ENCODE measurements at places on chromosomes 1 and 21. TPM values are rescaled to one million over a fixed set of nuclear protein-coding genes. Genes with fewer than 3 reads are reported as not detected.

DNA sequence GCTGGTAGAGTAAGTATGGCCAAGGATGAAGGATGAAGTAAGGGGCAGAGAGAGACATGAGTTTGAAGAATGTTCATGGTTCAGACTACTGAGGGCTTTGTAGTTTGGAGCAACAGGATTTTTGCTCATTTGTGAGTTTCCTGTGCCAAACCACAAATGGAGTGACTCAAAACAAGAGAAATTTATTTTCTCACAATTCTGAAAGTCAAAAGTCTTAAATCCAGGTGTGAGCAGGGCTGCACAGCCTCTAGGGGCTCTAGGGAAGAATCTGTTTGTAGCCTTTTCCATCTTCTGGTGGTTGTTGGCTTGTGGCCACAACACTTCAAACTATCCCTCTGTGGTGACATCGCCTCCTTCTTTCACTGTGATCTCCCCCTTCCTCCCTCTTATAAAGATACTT, 58.9 kb downstream of the RHOU start:
- no peaks in the 10 kb centered on the region for H3K36me3 ChIP-seq
- no peak overlapping the region for H3K27ac ChIP-seq

GRCh38 chr1:95122151-95122697, 5.1 kb downstream of the TLCD4 start:
- no peak overlapping the region for H3K4me3 ChIP-seq
- no peak for DNase-seq
- H3K36me3 ChIP-seq: no peaks in the 10 kb centered on the region
- no peaks in the 10 kb centered on the region for H3K27me3 ChIP-seq

DNA sequence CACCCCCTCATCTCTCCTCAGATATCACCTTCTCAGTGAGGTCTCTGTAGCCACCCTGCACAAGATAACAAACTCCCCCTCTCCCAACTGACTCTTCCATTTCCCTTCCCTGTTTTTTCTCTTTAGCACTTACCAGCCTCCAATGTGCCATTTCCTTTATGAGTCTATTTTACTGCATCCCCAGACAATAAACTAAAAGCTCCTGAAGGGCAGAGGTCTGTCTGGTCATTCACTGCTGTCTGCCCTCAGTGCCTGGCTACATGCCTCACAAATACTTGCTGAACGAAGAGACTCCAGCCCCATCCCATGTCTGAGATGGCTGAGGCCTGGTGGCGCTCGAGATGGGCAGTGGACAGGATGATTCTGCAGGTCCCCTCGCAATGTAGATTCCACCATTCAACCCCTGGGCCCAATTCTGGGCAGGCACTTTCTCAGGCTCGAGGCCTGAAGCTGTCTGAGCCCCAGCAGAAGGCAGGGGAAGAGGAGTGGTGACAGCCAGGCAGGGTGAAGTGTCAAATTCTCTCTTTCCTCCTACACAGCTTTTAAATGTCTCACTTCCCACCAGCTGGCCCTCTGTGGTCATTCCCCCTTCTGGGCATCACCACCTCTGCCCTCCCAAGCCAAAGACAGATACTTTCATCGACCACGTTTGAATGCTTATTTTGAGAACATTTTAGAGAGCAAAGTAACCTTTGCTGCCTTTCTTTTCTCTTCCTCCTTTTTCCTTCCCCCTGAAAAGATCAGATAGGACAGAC, 6.6 kb downstream of the LRRN2 start:
- H3K36me3 ChIP-seq: no peaks in the 10 kb centered on the region
- no peak for DNase-seq
- H3K27ac ChIP-seq: no peak overlapping the region
- no peak overlapping the region for H3K4me3 ChIP-seq

- no peak for DNase-seq
- no peaks in the 10 kb centered on the region for H3K4me1 ChIP-seq
- peak overlapping the region; percentile 74 for H3K27ac ChIP-seq
These were observed 1.2 kb upstream of the DENND1B start for GRCh38 chr1:197776351-197777105.

- no peaks in the 10 kb centered on the region for H3K36me3 ChIP-seq
- peak overlapping the region; percentile 99 for H3K27ac ChIP-seq
- no peak overlapping the region for H3K4me3 ChIP-seq
- peaks cover 4% of the 10 kb centered on the region for H3K4me1 ChIP-seq
- H3K27me3 ChIP-seq: no peaks in the 10 kb centered on the region
These were observed 35.0 kb upstream of the JAK1 start for GRCh38 chr1:65001231-65001792.

- H3K36me3 ChIP-seq: no peaks in the 10 kb centered on the region
- H3K4me1 ChIP-seq: no peaks in the 10 kb centered on the region
- no peaks in the 10 kb centered on the region for H3K27me3 ChIP-seq
- no peak overlapping the region for H3K4me3 ChIP-seq
- no peak overlapping the region for H3K27ac ChIP-seq
These were observed 3.8 kb upstream of the INKA2 start for GRCh38 chr1:111742938-111743549.

GRCh38 chr1:90562892-90563291, 154.2 kb downstream of the BARHL2 start:
- no peaks in the 10 kb centered on the region for H3K27me3 ChIP-seq
- H3K4me1 ChIP-seq: peaks cover 12% of the 10 kb centered on the region
- H3K4me3 ChIP-seq: no peak overlapping the region
- no peak for DNase-seq
- no peak overlapping the region for H3K27ac ChIP-seq

DNA sequence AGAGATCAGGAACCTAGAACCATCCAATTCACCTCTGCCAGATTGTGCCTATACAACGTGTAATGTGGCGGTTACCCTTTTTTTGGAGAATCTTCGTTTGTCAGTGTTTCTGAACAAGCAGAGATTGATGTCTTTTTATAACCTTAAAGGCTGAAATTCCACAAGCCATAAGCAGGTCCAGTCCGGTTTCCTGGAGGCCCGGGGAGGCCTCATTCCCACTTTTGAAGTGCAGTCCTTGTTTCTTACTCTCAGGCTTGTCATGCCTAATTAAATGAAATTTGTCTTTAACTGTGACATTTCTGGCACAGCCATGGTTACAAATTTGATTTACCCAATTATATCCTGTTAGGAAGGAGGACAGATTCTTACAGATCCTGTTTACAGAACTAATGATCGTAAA, 27.8 kb downstream of the ZNF362 start:
- no peak for DNase-seq
- no peak overlapping the region for H3K4me3 ChIP-seq
- no peaks in the 10 kb centered on the region for H3K4me1 ChIP-seq
- peak overlapping the region; percentile 32 for H3K27ac ChIP-seq
- H3K27me3 ChIP-seq: no peaks in the 10 kb centered on the region
- peaks cover 60% of the 10 kb centered on the region for H3K36me3 ChIP-seq

- no peak for DNase-seq
- no peaks in the 10 kb centered on the region for H3K36me3 ChIP-seq
- H3K4me1 ChIP-seq: no peaks in the 10 kb centered on the region
- H3K4me3 ChIP-seq: no peak overlapping the region
These were observed 13.8 kb downstream of the DSCAM start for GRCh38 chr21:40833184-40833583.

GRCh38 chr21:46597896-46598343, 7.0 kb downstream of the S100B start:
- no peaks in the 10 kb centered on the region for H3K36me3 ChIP-seq
- no peak for DNase-seq
- H3K4me3 ChIP-seq: no peak overlapping the region
- peaks cover 5% of the 10 kb centered on the region for H3K4me1 ChIP-seq
- no peak overlapping the region for H3K27ac ChIP-seq
- no peaks in the 10 kb centered on the region for H3K27me3 ChIP-seq

DNA sequence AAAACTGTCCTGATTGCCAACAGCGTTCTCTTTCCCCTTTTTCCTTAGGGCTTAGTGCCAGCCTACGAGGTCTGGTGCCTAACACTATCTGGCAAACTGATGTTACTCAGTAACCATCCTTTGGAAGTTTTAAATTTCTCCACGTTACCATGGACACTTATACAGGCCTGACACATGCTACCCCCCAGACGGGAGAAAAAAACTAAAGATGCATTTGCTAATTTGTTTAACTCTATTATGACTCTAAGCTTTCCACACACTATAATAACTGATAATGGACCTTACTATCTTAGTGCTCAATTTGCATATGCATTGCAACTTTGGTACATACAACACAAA, 36.8 kb downstream of the CLCA1 start:
- no peaks in the 10 kb centered on the region for H3K4me1 ChIP-seq
- no peaks in the 10 kb centered on the region for H3K36me3 ChIP-seq
- no peaks in the 10 kb centered on the region for H3K27me3 ChIP-seq
- no peak overlapping the region for H3K27ac ChIP-seq
- DNase-seq: no peak
- H3K4me3 ChIP-seq: no peak overlapping the region

- H3K4me3 ChIP-seq: no peak overlapping the region
- H3K4me1 ChIP-seq: no peaks in the 10 kb centered on the region
- DNase-seq: no peak
- H3K27ac ChIP-seq: no peak overlapping the region
- H3K36me3 ChIP-seq: no peaks in the 10 kb centered on the region
- H3K27me3 ChIP-seq: no peaks in the 10 kb centered on the region
These were observed 15.0 kb downstream of the DPT start for GRCh38 chr1:168714012-168714411.

GRCh38 chr1:48371598-48371997, 100.4 kb downstream of the SPATA6 start:
- no peak overlapping the region for H3K4me3 ChIP-seq
- no peak for DNase-seq
- H3K4me1 ChIP-seq: no peaks in the 10 kb centered on the region
- no peak overlapping the region for H3K27ac ChIP-seq
- peaks cover 24% of the 10 kb centered on the region for H3K36me3 ChIP-seq
- no peaks in the 10 kb centered on the region for H3K27me3 ChIP-seq

GRCh38 chr1:91026777-91027176, 4.9 kb upstream of the ZNF644 start:
- no peak overlapping the region for H3K27ac ChIP-seq
- no peak for DNase-seq
- peaks cover 4% of the 10 kb centered on the region for H3K4me1 ChIP-seq
- no peak overlapping the region for H3K4me3 ChIP-seq
- no peaks in the 10 kb centered on the region for H3K36me3 ChIP-seq
- H3K27me3 ChIP-seq: no peaks in the 10 kb centered on the region

- H3K36me3 ChIP-seq: no peaks in the 10 kb centered on the region
- no peaks in the 10 kb centered on the region for H3K27me3 ChIP-seq
- H3K27ac ChIP-seq: no peak overlapping the region
- no peak for DNase-seq
- no peak overlapping the region for H3K4me3 ChIP-seq
- H3K4me1 ChIP-seq: no peaks in the 10 kb centered on the region
These were observed 22.7 kb upstream of the LELP1 start for GRCh38 chr1:153180556-153180955.

DNA sequence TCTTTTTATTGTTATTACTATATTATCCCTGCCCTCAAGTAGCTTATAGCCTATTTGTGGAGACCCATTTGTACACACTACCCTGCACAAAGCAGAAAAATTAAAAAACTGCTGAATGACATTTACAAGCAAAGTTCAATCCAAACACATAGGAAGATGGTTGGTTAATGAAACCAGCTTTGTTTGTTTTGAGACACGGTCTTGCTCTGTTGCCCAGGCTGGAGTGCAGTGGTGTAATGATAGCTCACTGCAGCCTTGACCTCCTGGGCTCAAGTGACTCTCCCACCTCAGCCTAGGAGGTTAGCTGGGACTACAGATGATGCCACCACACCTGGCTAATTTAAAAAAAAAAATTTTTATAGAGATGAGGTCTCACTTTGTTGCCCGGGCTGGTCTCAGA, 31.6 kb downstream of the TGFB2 start:
- no peak overlapping the region for H3K27ac ChIP-seq
- H3K27me3 ChIP-seq: no peaks in the 10 kb centered on the region
- no peak overlapping the region for H3K4me3 ChIP-seq
- H3K4me1 ChIP-seq: no peaks in the 10 kb centered on the region
- no peaks in the 10 kb centered on the region for H3K36me3 ChIP-seq

DNA sequence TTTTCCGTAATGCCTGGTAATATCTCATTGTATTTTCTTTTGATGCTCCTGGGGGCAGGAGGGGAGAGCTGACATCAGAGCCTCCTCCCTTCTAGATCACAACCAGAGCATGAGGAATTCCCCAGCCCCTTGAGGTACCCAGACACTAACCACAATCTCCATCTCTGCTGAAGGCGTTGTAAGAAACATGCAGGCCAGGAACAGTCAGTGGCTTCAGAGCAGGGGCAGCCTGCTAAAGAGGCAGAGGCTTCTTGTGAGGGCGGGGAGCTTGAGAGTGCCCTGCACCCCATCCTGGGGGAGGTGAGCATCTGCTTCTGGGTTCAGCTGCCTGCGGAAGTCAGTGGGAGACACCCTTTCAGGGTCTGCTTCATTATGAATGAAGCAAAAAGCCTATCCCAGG, 19.0 kb downstream of the MAPKAPK2 start:
- H3K4me3 ChIP-seq: no peak overlapping the region
- no peak for DNase-seq
- no peaks in the 10 kb centered on the region for H3K36me3 ChIP-seq
- no peak overlapping the region for H3K27ac ChIP-seq

- H3K27ac ChIP-seq: no peak overlapping the region
- peak; percentile 44 for DNase-seq
- H3K36me3 ChIP-seq: no peaks in the 10 kb centered on the region
- H3K27me3 ChIP-seq: no peaks in the 10 kb centered on the region
These were observed 23.9 kb upstream of the CFAP126 start for GRCh38 chr1:161391611-161392010.

DNA sequence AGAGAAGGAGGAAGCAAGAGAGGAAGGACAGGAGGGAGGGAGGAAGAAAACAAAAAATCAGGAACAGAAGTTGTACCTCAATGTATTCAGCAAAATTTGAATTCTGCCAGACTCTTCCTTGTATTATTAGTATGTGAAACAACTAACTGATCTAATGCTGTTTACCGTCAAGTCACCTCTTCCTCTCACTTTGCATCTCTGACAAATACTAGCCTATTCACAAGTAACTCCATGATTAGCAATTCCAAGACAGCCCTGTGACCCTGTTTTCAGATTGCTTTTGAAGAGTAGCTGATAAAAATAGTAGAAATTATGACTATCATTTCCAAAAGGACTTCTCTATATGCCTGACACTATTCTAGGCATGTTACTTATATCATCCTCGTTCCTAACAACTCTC, 445.4 kb downstream of the NEGR1 start:
- no peak for DNase-seq
- H3K36me3 ChIP-seq: no peaks in the 10 kb centered on the region
- H3K4me3 ChIP-seq: no peak overlapping the region
- no peaks in the 10 kb centered on the region for H3K27me3 ChIP-seq
- no peak overlapping the region for H3K27ac ChIP-seq

- no peak for DNase-seq
- H3K36me3 ChIP-seq: no peaks in the 10 kb centered on the region
- no peaks in the 10 kb centered on the region for H3K4me1 ChIP-seq
- no peaks in the 10 kb centered on the region for H3K27me3 ChIP-seq
These were observed 20.8 kb upstream of the EFNA1 start for GRCh38 chr1:155106862-155107261.

- H3K36me3 ChIP-seq: no peaks in the 10 kb centered on the region
- no peak overlapping the region for H3K4me3 ChIP-seq
- no peaks in the 10 kb centered on the region for H3K4me1 ChIP-seq
- H3K27me3 ChIP-seq: no peaks in the 10 kb centered on the region
- no peak overlapping the region for H3K27ac ChIP-seq
- DNase-seq: no peak
These were observed 10.5 kb downstream of the IGSF21 start for GRCh38 chr1:18118078-18118477.

GRCh38 chr1:98669355-98670296, 8.1 kb downstream of the SNX7 start:
- no peaks in the 10 kb centered on the region for H3K36me3 ChIP-seq
- no peak overlapping the region for H3K27ac ChIP-seq
- H3K4me1 ChIP-seq: no peaks in the 10 kb centered on the region
- H3K4me3 ChIP-seq: no peak overlapping the region

The INSRR gene
- total RNA-seq: 2.9 TPM

The BARHL2 gene
- total RNA-seq: not detected

The KCNH1 gene
- not detected for total RNA-seq

The AGMAT gene
- 1.1 TPM for total RNA-seq

The CLCA1 gene
- not detected for total RNA-seq

The LINGO4 gene
- total RNA-seq: not detected

The MTARC1 gene
- 2.2 TPM for total RNA-seq

The MX2 gene
- 9.7 TPM for total RNA-seq

The LCE2C gene
- total RNA-seq: not detected

The VTCN1 gene
- total RNA-seq: not detected
